ENCODE measurements at places on chromosomes 7 and 10.
A peak's percentile ranks its signal among the peaks of the same experiment; 100 is the strongest.

- no peak for DNase-seq
Measured at GRCh38 chr7:14071045-14071444, 81.6 kb upstream of the ETV1 start.

- no peak for DNase-seq
Measured at GRCh38 chr7:54955696-54956420, 63.0 kb upstream of the EGFR start.

GRCh38 chr10:125205431-125205830 lies 45.1 kb upstream of the CTBP2 start:
- peak; percentile 22 for DNase-seq

- peak; percentile 78 for DNase-seq
Measured at GRCh38 chr10:79382491-79382941, 35.2 kb downstream of the PPIF start.

DNA sequence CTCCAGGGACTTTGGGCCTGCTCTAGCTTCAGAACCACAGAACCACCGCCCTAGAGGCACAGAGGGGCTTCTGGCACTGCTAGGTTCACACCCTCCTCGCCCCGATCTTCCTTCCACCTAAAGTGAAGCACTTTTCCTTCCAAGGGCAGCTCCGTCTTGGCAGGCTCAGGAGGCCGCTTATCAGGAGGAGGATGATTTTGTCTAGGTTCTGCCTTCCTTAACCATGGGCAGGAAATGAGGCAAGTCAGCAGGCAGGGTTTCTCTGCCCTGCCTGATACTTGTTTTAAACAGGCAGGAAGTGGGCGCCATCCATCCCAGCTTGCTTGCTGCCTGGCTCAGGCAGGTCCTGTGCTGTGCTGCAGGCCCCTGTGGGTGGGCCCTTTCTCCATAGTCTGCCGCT lies 8.3 kb upstream of the ATP6V0E2 start:
- no peak for DNase-seq

- no peak for DNase-seq
Measured at GRCh38 chr7:155011086-155011485, 8.2 kb upstream of the PAXIP1 start.

GRCh38 chr10:51301644-51302043 lies 227.4 kb downstream of the PRKG1 start:
- DNase-seq: no peak

All from suprapubic skin (tissue), 4 donors.